Upper lobe of right lung (tissue), 1 donor: ENCODE measurements at places on chromosomes 1 and 21. TPM values are rescaled to one million over a fixed set of nuclear protein-coding genes. Genes with fewer than 3 reads are reported as not detected.

Gene MSH4
- 0.96 TPM for total RNA-seq

Gene HSPB7
- 10.7 TPM for total RNA-seq

Gene CTSE
- total RNA-seq: 85.8 TPM

GRCh38 chr1:103265551-103265950 is 157.2 kb upstream of the COL11A1 start:
- no peaks in the 10 kb centered on the region for H3K36me3 ChIP-seq
- no peak for DNase-seq
- no peaks in the 10 kb centered on the region for H3K27me3 ChIP-seq
- no peak overlapping the region for H3K4me3 ChIP-seq

DNA sequence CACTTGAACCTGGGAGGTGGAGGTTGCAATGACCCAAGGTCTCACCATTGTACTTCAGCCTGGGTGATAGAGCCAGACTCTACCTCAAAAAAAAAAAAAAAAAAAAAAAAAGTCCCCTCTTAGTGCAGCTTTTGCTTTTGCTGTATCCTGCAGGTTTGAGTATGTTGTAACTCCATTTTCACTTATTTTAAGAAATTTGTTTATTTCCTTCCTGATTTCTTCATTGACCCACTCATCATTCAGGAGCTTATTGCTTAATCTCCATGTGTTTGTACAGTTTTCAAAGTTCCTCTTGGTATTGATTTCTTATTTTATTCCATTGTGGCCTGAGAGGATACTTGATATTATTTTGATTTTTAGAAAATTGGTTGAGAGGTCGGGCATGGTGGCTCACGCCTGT is 50.9 kb upstream of the AK4 start:
- H3K27me3 ChIP-seq: no peaks in the 10 kb centered on the region
- H3K36me3 ChIP-seq: no peaks in the 10 kb centered on the region
- H3K4me3 ChIP-seq: no peak overlapping the region
- DNase-seq: no peak
- no peaks in the 10 kb centered on the region for H3K4me1 ChIP-seq

DNA sequence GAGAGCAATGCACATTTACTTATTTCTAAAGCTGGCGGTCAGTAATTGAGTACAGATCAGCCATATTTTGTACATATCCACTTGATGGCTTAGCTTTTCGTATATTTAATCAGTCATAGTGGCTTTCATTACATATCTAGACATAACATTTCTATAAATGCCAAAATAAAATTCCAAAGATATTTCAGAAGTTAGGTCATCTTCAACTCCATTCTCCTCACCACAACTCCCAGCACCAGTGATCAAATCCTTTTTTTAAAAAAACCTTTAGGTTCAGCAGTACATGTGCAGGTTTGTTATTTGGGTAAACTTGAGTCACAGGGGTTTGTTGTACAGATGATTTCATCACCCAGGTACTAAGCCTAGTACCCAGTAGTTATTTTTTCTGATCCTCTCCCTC is 53.9 kb upstream of the GNG4 start:
- no peaks in the 10 kb centered on the region for H3K4me1 ChIP-seq
- H3K27me3 ChIP-seq: no peaks in the 10 kb centered on the region
- DNase-seq: no peak
- H3K36me3 ChIP-seq: peaks cover 90% of the 10 kb centered on the region
- no peak overlapping the region for H3K27ac ChIP-seq

GRCh38 chr1:242242983-242243382 is 244.1 kb upstream of the MAP1LC3C start:
- H3K27me3 ChIP-seq: no peaks in the 10 kb centered on the region
- H3K36me3 ChIP-seq: no peaks in the 10 kb centered on the region
- H3K4me3 ChIP-seq: no peak overlapping the region
- no peak for DNase-seq
- H3K4me1 ChIP-seq: no peaks in the 10 kb centered on the region

DNA sequence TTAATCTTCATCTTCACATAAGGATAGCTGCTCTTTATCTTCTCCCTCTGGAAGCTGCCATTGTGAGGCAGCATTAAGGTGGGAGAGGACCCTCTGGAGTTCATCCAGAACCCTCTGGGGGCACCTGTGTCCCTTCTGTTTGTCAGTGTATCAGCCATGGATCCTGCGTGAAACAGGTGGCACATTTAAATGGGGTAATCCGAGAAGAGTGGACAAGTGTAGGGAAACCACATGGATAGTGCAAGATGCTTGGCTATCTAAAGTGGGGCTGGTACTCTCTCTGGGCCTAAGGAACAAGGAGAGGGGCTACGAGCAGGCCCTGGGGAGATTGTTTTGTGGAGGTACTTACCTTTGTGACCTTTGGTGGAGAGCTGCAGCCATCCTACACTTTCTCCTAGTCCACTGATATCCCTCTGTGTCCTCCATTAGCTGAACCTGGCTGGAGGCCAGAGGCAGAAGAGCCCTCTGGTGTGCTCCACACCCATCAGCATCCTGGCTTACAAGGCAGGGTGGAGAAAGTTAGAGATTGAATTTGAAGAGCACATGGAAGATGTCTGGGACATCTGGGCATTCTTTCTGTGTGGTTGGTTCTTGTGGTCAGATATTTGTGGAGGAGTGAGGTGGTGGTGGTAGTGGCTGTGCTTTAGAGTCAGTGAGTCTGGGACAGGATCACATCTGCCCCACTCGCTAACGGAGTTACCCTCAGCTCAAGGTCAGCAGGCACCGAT is 117.7 kb downstream of the FGGY start:
- H3K4me3 ChIP-seq: no peak overlapping the region
- no peaks in the 10 kb centered on the region for H3K27me3 ChIP-seq
- no peaks in the 10 kb centered on the region for H3K4me1 ChIP-seq
- no peaks in the 10 kb centered on the region for H3K36me3 ChIP-seq
- DNase-seq: no peak

DNA sequence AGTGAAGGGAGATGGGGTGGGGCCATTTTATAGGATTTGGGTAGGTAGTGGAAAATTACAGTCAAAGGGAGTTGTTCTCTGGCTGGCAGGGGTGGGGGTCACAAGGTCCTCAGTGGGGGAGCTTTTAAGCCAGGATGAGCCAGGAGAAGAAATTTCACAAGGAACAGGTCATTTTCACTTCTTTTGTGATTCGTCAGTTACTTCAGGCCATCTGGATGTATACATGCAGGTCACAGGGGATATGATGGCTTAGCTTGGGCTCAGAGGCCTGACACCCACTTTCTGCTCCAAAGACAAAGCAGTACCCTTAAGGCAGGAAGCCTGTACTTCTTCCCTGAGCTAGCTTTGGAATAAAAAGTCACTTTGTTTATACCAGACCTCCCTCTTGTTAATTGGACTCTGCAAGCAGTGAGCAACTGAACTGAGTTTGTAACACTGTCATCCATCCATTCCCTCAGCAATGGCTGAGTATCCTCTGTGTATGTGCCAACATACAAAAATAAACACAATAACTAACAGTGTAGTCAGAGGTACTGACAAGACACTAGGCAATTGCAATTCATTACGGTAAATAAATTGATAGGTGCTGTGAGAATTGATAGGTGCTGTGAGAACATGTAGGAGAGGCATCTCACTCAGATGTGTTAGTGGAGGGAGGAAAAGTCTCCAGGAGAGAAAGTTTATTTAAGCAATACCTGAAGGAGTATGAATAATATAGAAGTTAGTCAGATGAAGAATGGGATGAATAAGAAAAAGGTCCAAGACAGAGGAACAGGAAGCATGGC is 14.7 kb upstream of the RGS2 start:
- H3K4me3 ChIP-seq: no peak overlapping the region
- H3K4me1 ChIP-seq: no peaks in the 10 kb centered on the region
- H3K27me3 ChIP-seq: no peaks in the 10 kb centered on the region
- no peaks in the 10 kb centered on the region for H3K36me3 ChIP-seq
- H3K27ac ChIP-seq: no peak overlapping the region
- no peak for DNase-seq

DNA sequence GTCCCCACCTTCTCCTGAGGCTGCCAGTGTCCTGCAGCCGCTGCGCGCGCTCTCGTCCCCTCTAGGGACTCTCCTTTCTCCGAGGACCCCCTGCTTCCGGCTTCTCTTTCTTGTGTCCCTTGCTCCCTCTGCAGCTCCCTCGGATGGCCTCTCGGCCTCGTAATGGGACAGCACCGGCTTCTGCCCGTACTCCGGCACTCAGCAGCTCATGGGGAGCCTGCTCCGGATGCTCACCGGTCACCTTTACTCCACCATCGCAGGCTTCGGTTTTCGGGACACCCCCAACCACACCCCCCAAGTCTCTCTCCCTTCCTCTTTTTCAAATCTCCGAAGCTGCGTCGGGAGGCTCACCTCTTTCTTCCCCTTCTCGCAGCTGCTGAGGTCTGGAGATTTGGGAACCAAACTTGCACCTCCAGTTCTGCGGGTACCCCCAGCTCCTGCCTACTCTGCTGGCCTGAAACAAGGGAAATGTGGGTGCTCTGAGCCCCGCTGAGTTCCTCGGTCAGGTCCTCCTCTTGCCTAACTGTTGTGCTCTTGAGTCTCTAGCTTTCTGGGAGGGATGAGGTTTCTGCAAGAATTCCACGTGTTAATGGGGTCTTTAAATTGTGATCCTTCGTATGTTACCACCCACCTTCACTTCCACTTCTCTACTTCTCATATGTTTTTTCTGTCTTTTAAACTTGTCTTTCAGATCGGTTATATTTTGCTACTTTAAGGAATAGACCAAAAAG is 930 bp downstream of the CDC14A start:
- peak overlapping the region; percentile 91 for H3K27ac ChIP-seq
- H3K36me3 ChIP-seq: no peaks in the 10 kb centered on the region
- H3K27me3 ChIP-seq: no peaks in the 10 kb centered on the region
- peaks cover 13% of the 10 kb centered on the region for H3K4me1 ChIP-seq
- H3K4me3 ChIP-seq: peak overlapping the region; percentile 83
- DNase-seq: peak; percentile 69

GRCh38 chr1:223755992-223756775 is 43.8 kb downstream of the CAPN2 start:
- no peak for DNase-seq
- peaks cover 10% of the 10 kb centered on the region for H3K4me1 ChIP-seq
- H3K27ac ChIP-seq: no peak overlapping the region
- no peaks in the 10 kb centered on the region for H3K27me3 ChIP-seq
- H3K36me3 ChIP-seq: peaks cover 84% of the 10 kb centered on the region
- no peak overlapping the region for H3K4me3 ChIP-seq

Gene RXFP4
- total RNA-seq: not detected

- no peaks in the 10 kb centered on the region for H3K36me3 ChIP-seq
- no peaks in the 10 kb centered on the region for H3K4me1 ChIP-seq
- DNase-seq: no peak
- no peak overlapping the region for H3K27ac ChIP-seq
- H3K4me3 ChIP-seq: no peak overlapping the region
These were observed 179.5 kb downstream of the LRRC7 start for GRCh38 chr1:69747207-69747606.

Gene FCRL5
- total RNA-seq: 0.93 TPM

GRCh38 chr1:191043066-191043465 is 565.4 kb upstream of the BRINP3 start:
- no peak overlapping the region for H3K4me3 ChIP-seq
- H3K4me1 ChIP-seq: no peaks in the 10 kb centered on the region
- no peak overlapping the region for H3K27ac ChIP-seq
- H3K27me3 ChIP-seq: no peaks in the 10 kb centered on the region

Gene NBPF10
- 3.8 TPM for total RNA-seq

- peaks cover 5% of the 10 kb centered on the region for H3K4me1 ChIP-seq
- no peak for DNase-seq
- no peak overlapping the region for H3K27ac ChIP-seq
- peaks cover 23% of the 10 kb centered on the region for H3K27me3 ChIP-seq
These were observed 6.4 kb downstream of the ACTN2 start for GRCh38 chr1:236692742-236693141.

GRCh38 chr1:186076006-186076405 is 299.0 kb downstream of the TPR start:
- H3K4me3 ChIP-seq: no peak overlapping the region
- H3K27ac ChIP-seq: no peak overlapping the region
- H3K4me1 ChIP-seq: no peaks in the 10 kb centered on the region
- H3K36me3 ChIP-seq: no peaks in the 10 kb centered on the region
- H3K27me3 ChIP-seq: no peaks in the 10 kb centered on the region

Gene LENEP
- not detected for total RNA-seq

DNA sequence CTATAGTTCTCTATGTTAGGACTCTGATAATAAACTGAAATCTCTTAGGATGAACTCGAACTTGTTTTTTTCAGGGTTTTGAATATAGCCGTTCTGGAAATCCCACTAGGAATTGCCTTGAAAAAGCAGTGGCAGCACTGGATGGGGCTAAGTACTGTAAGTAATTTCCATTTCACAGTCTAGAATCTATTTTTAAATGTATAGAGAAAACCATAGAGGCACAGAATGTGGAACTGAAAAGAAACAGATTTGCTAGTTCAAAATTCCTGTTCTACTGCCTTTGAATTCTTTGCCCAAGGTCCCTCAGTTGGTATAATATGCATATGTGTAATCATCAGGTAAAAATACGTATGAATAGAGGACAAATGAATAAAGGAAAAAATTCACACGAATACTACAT is 4.8 kb downstream of the CTH start:
- H3K27ac ChIP-seq: no peak overlapping the region
- H3K4me1 ChIP-seq: peaks cover 5% of the 10 kb centered on the region

- DNase-seq: no peak
- peaks cover 51% of the 10 kb centered on the region for H3K36me3 ChIP-seq
- H3K27ac ChIP-seq: no peak overlapping the region
- H3K4me1 ChIP-seq: no peaks in the 10 kb centered on the region
These were observed 19.3 kb downstream of the CRYZL1 start for GRCh38 chr21:33622253-33622652.
